ENCODE measurements at places on chromosomes 3 and 15.

DNA sequence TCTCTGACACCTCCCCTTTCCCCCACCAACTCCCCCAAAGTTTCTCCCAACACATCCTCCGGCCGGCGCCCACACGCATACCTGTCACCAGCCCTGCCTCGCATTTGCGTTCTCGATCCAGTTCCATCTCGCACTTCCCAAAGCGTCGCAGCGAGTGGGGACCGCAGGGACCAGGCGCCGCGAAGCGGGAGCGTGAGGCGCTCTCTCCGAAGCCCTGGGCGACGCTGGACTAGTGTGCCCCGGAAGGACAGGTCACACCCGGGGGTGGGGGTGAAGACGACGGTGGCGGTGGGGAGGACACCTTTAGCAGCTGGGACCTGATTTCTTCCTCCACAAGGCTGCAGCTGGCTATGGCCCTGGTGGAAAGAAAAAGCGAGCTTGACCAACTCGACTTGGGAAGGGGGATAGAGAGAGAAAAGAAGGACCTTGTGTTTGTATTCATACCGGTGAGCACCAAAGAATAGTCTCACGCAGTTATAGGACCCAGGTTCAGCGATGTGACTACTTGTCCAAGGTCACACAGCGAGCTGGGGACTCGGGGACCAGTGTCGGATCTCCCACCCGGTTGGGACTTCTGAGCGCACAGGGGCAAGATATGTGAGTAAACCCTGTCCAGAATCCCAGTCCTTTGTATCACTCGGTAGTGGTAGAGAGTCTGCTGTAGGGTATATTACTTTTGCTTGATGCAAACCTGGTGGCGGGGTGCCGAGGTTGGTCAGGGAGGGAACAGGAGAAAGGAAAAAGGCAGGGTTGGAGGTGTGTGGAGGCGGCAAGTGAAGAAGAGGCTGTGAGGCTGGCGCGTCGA is 607 bp upstream of the GHSR start:
- DNase-seq = no peak

DNA sequence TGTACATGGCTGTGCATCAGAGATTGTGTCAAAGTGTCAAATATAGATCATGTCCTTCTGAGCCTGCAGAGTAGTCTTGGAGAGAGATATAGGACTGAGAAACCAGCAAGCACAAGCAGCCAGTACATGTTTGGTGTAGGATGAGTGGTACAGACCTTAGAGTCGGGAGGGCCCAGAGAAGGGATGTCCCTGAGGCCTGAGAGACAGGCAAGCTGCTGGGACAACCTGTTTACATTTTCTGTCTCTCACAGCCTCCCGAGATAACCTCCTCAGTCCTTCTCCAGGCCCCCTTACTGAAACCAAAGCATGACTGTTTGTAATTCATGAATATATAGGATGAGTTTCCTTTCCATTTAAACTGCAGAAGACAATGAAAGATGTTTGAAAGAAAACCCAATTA is 182.4 kb upstream of the STT3B start:
- no peak for DNase-seq

DNA sequence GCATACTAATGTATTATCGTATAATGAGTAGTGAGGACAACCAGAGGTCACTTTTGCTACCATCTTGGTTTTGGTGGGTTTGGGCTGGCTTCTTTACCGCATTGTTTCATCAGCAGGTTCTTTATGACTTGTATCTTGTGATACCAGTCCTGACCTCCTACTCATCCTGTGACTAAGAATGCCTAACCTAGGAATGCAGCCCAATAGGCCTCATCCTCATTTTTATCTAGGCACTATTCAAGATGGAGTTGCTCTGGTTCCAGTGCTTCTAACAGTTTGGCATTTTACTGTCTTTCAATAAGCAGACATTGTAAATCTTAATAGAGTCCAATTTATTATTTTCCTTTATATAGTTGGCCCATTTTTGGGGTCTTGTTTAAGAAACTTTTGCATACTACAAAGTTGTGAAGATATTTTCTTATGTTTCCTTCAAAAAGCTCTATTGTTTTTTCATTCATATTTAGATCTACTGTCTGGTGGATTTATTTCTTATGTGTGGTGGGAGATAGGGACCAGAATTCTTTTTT is 60.8 kb upstream of the RNU6-1 start:
- no peak for DNase-seq

DNA sequence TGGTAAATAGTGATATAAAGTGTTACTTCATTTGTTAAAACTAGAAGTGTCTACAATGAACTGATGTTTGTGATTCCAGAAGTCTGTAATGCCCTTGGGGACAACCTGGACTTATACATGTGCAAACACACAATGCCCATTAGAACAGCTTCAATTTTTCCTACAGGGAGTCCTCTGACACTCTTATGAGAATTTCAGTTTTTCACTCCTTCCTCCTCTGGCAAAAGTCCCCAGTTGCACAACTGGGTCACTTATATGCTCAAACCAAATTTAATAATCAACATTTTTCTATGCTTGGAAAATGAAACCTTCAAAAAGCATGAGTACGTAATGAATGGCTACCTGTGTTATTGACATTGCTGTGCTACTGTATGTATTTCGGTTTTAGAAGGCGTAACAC is at the start of gene OR5H15:
TSS of gene OR5H15 (plus strand) at position 301 of the 400 bp plus-strand sequence. CDS start 2,004 bp downstream, outside the sequence.
- DNase-seq = no peak

DNA sequence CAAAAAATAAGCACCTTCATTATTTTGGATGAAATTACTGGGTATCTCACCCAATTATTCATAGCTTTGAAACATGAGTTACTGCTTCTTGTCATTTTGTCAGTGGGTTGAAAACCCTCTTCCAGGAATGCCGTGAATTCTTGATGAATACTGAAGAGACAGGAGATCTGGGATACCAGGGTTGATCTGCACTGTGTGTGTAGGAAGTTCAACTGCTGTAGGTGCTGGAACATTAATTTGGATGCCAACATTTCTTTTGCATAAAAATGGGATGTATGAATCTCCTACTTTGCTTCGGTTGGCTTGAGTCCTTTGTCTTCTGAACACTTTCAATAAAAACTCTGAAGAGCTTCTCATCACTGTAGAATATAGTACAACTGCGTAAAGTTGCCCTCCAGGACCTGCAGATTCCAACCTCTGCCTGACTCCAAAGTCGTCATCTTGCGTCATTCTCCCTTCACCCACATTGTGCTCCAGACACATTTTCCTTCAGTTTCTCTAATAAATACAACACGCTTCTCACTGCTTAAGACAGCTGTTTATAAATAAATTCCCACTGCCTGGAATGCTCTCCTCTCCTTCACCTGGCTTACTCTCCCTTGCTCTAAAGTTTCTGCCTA is 312.7 kb upstream of the TGFBR2 start:
- DNase-seq = no peak

- DNase-seq = no peak
Measured at GRCh38 chr3:155525324-155525833, 219.5 kb downstream of the PLCH1 start.

DNA sequence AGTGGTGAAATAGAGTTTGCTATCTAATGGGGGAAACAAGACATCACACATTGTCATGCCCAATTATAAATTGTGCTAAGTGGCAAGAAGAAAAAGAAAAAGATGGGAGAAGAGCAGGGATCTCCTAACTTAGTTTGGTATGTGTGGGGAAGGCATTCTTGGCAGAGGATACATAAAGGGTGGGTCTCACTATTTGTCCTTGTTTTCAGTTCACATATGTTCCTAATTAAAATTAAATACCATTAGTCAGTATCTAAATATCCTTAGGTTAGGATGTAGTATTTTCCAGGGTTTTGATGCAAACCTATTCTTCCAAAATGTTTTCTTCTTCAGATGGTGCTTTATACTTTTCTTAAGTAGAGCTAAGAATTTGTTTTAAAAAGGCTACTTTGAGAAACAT is 173.7 kb downstream of the B3GALNT1 start:
- DNase-seq = peak; percentile 77

DNA sequence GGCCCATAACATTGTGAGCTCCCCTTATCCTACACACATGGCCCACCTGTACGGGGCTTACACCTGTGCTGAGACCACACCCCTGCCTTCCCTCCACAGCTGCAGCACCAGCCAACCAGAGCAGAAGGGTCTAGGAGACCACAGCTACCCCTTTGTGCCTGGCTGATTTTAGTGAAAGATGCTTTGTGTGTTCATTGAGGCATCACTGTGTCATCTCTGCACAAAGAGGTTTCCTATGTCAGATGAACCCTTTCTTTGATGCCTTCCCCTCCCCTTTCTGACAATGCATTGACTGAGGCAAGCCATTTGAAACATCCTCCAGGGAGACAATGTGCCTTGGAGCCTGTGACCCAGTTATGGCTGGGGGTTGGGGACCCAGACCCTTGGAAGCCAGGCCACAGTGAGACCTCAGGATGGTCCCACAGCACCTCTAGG is 54.9 kb upstream of the SLC7A14 start:
- no peak for DNase-seq

DNA sequence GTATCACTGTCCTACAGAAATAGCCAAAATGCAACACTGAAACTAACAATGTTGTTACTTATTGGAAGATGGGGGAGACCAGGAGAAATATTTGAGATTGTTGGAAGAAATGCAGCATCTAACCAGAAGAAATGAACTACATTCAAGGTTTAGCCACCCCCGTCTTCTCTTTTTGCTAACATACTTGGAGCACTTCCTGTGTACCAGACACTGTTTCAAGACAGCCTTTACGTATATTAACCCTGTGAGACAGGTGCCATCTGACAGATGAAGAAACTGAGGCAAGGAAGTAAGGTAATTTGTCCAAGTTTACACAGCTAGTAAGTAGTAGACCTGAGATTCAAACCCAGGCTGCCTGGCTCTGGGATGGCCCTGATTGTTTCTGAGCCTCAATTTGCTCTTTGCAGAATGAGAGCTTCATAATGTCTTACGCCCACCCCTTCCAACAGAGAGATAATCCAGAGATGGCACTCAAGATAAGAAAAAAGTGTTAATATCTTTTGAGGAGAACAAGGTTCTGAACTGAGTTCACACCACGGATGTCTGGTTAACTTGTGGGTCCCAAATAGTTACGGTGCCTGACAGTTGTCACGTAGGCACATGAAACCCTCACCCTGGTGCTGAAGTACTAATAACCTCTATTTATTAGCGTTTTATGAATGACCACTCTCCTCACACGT is 26.1 kb downstream of the RASGRP1 start:
- DNase-seq = no peak

GRCh38 chr15:51856714-51857380 is 27.4 kb downstream of the TMOD3 start:
- no peak for DNase-seq

DNA sequence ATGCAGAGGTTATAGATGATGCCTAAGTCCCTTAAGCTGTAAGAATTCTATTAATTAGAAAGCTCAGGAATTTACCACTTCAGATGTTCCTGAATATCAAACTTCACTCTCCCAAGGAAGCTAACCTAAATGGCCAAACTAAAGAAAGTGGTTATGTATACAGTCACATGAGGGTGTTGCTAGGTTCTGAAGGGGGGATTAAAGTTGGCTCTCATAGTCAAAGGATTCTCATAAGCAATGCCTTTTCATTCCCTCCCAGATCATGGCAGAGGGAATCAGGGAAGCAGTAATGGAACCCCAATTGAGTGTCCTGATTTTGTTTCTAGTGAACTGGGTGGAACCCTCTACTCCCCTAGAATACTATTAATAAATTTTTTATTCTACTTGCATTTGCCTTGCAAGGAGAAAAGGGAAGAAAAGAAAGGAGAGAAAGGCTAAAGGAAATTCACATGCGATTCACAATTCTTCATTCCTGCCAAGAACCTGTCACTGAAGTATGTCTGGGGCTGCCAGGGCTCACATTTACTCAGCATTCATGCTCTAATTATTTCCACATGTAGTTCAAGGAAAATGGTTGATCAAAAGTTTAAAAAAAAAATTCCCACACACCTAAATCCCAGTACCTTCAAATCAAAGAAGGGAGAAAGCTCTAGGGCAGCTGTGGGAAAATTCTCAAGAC is 25.1 kb downstream of the FSTL1 start:
- DNase-seq = peak; percentile 92

GRCh38 chr3:113676261-113676660 is 20.2 kb downstream of the USF3 start:
- DNase-seq = no peak

- no peak for DNase-seq
Measured at GRCh38 chr3:81354119-81354518, 407.3 kb downstream of the GBE1 start.

GRCh38 chr3:4828279-4829030 is 150.8 kb upstream of the BHLHE40 start:
- peak; percentile 69 for DNase-seq
